Mesothelial cell of epicardium (in vitro differentiated cells): ENCODE measurements at places on chromosomes 7 and 10.
A peak's percentile ranks its signal among the peaks of the same experiment; 100 is the strongest.

- DNase-seq: peak; percentile 39
These were observed 42.8 kb downstream of the MYL10 start for GRCh38 chr7:101586078-101586905.

- DNase-seq: no peak
These were observed 9.1 kb upstream of the DENND2A start for GRCh38 chr7:140649556-140650205.

- DNase-seq: no peak
These were observed 23.5 kb downstream of the WDFY4 start for GRCh38 chr10:48708144-48708543.

DNA sequence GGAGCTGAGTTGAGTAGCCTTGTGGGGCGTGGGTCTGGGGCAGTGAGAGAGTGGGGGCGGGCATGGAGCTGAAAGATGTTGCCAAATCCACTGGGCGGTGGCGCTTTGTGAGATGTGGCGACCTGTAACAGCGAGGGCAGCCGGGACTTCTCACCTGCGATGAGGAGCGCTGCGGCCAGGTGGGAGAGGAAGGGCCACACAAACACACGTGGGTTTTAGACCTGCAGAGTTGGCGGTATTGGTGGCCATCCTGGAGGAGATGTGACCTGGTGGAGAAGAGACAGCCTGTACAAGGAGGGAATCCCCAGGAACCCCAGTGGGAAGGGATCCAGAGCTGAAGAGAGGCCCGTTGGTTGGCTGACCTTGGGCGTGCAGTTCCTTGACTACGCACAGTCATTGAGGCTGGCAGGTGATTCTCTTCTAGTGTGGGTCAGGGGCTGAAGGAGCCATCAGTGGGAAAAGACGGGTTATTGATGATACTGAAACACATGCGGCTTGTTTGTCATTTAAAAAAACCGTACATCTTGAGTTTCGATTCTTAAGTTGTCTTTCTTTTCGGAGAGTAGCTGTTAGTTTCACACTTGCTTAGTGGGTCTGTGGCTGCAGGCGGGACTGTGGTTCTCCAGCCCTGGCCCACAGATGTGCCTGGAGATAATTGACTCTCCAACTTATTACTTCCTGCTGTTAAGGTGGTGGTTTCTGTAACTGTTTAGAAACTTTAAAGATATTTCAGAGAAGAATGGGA lies 2.4 kb downstream of the CHST12 start:
- no peak for DNase-seq
